ENCODE measurements at places on chromosomes 2 and 18.

- no peak for DNase-seq
- H3K4me1 ChIP-seq: no peaks in the 10 kb centered on the region
- H3K36me3 ChIP-seq: peaks cover 12% of the 10 kb centered on the region
- no peaks in the 10 kb centered on the region for H3K27me3 ChIP-seq
Measured at GRCh38 chr2:8856176-8856575, 18.8 kb upstream of the KIDINS220 start.

- H3K27me3 ChIP-seq: no peaks in the 10 kb centered on the region
- DNase-seq: no peak
- H3K36me3 ChIP-seq: peaks cover under 1% of the 10 kb centered on the region
- peaks cover 14% of the 10 kb centered on the region for H3K4me1 ChIP-seq
Measured at GRCh38 chr2:69890881-69891280, 2.9 kb upstream of the SNRNP27 start.

DNA sequence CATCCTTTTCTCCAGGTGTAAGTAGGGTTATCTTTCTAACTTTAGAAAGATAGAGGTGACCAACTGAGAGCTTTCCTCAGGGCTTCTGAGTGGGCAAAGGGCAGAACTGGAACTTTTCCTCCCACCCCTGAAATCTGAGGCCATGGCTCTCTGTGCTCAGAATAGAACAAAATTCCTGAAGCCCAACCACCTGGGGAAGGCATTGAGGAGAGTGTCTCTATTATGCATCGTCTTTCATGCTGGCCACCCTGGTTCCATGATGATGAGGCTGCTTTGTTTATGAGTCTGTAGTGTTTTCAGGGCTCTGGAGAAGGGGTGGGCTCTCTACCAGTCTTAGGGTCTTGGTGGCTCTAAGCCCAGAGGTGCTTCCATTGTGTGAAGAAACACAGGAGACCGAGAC lies 30.7 kb upstream of the IL1R1 start:
- DNase-seq: no peak
- H3K27ac ChIP-seq: no peak overlapping the region
- H3K36me3 ChIP-seq: no peaks in the 10 kb centered on the region

DNA sequence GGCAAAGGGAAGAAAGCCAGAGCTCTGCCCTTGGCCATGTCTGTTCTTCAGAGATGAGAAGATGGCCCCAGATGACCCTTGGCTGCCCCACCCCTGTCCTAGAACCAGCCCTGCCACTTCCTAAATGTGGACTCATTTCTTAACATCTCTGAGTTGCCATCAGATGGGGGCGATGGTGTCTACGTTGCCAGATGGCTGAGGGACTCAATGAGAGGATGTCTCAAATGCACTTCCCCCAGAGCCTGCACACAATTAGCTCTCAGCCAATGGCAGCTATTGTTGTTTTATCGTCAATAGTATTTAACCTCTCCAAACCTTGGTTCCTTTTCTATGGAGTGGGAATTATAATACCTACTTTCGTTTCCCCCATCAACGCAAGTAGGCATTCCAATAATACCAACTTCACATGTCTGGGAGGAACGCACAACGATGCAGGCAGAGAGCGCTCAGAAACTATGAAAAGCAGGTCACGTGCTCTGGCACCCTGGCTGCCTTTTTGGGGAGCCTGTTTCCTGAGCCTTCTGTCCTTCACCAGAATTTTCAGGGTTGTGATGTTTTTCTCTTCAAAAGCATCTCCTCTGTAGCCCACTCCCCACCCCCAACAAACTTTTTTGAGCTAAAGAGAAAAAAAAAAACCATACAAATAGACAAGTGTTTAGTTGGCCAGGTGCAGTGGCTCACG lies 100.3 kb downstream of the MCFD2 start:
- H3K27ac ChIP-seq: no peak overlapping the region
- DNase-seq: no peak
- no peak overlapping the region for H3K4me3 ChIP-seq
- no peaks in the 10 kb centered on the region for H3K36me3 ChIP-seq
- H3K27me3 ChIP-seq: no peaks in the 10 kb centered on the region

DNA sequence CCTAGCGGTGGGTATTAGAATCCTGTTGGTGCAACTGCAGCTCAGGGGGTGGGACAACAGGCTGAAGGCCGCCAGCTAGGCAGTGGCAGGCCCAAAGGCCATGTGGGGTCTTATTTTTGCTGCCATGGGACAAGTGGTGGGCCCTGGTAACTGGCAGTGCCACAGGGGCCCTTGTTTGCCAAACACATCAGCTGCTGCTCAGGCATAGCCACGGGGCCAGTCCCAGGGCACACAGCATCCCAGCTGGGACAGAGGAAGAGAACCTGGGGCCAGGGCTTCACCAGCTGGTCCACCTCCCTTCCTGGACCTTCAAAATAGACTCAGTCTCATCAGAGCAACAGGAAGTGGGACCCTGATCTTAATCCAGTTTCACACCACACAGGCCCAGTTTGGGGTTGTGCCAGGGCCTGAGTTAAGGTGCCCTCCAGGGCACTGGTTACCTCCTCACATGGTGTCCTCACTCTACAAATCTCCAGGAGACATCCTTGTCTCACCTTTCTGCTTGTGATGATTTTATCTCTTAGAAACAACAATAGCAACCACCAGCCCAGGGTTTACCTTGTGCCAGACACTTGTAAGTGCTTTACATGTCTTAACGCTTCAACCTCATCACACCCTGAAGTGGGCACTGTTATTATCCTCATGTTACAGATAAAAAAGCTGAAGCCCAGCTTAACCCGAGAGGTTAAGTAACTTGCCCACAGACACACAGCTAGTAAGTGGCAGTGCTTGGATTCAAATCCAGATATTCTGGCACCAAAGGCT lies 98.5 kb downstream of the GYPC start:
- no peaks in the 10 kb centered on the region for H3K36me3 ChIP-seq
- H3K27me3 ChIP-seq: no peaks in the 10 kb centered on the region
- no peak overlapping the region for H3K27ac ChIP-seq
- H3K4me1 ChIP-seq: no peaks in the 10 kb centered on the region
- H3K4me3 ChIP-seq: no peak overlapping the region

DNA sequence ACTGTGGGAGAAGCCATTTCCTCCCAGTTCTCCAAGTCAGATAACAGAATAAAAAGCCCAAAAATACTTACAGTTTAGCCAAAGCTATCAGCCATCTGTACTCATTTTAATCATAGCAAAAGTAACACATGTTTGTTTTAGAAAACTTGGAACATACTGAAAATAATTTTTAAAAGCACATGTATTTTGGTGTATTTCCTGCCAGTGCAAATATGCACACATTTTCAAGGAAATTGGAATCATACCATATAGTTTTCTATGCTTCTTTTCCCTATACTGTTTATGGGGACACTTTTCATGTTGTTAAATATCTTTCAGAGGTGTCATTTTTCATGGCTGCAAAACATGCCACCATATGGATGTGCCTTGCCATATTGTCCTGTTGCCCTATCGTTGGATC lies 51.2 kb downstream of the BOD1L2 start:
- no peaks in the 10 kb centered on the region for H3K4me1 ChIP-seq
- no peaks in the 10 kb centered on the region for H3K27me3 ChIP-seq
- H3K36me3 ChIP-seq: no peaks in the 10 kb centered on the region
- no peak overlapping the region for H3K27ac ChIP-seq

- no peaks in the 10 kb centered on the region for H3K36me3 ChIP-seq
- DNase-seq: no peak
- no peak overlapping the region for H3K27ac ChIP-seq
- no peaks in the 10 kb centered on the region for H3K27me3 ChIP-seq
- no peaks in the 10 kb centered on the region for H3K4me1 ChIP-seq
- H3K4me3 ChIP-seq: no peak overlapping the region
Measured at GRCh38 chr2:88654714-88655113, 27.4 kb upstream of the EIF2AK3 start.

- H3K27ac ChIP-seq: no peak overlapping the region
- H3K4me1 ChIP-seq: no peaks in the 10 kb centered on the region
- H3K27me3 ChIP-seq: no peaks in the 10 kb centered on the region
- no peak for DNase-seq
Measured at GRCh38 chr18:38693104-38693503, 1127.5 kb upstream of the CELF4 start.

GRCh38 chr2:132621131-132621875 lies 48.7 kb downstream of the LYPD1 start:
- no peaks in the 10 kb centered on the region for H3K27me3 ChIP-seq
- H3K27ac ChIP-seq: no peak overlapping the region
- no peaks in the 10 kb centered on the region for H3K36me3 ChIP-seq
- peaks cover 26% of the 10 kb centered on the region for H3K4me1 ChIP-seq
- no peak for DNase-seq
- H3K4me3 ChIP-seq: no peak overlapping the region

GRCh38 chr2:219020604-219021365 lies 20.5 kb downstream of the CFAP65 start:
- no peak overlapping the region for H3K4me3 ChIP-seq
- no peak overlapping the region for H3K27ac ChIP-seq

DNA sequence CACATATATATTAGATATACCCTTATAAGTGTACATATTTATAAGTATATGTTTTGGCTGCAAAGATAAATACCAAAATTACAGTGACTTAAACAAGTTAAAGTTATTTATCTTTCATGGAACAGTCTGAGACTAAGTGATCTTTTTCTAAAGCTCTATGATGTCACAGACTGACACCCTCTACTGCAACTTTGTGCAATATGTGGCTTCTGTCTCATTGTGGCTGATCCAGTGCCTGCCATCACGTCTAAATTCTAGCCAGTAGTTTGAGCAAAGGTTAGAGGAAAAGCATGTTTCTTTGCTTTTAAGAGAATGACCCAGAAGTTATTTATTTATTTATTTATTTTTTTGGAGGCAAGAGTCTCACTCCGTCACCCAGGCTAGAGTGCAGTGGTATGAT lies 13.8 kb upstream of the GATA6 start:
- H3K4me3 ChIP-seq: no peak overlapping the region
- H3K27ac ChIP-seq: no peak overlapping the region
- H3K4me1 ChIP-seq: no peaks in the 10 kb centered on the region
- H3K36me3 ChIP-seq: no peaks in the 10 kb centered on the region
- peaks cover 11% of the 10 kb centered on the region for H3K27me3 ChIP-seq

DNA sequence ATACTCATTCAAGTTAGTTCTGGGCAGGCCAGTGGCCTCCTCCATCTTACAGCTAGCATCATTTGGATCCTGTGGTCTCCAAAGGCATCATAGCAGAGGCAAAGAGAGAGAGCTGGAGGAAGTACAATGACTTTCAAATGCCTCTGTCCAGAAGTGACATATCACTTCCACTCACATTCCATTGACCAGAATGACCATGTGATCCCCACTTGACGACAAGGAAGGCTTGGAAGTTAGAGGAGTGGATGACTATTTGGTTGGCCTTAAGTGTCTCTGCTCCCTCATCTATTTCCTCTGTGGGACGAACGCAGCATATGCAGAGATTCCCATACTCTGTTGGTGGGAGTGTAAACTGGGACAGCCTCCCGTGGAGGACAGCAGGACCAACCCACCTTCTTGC lies 27.8 kb upstream of the MLPH start:
- H3K4me1 ChIP-seq: no peaks in the 10 kb centered on the region
- H3K27me3 ChIP-seq: no peaks in the 10 kb centered on the region
- no peak overlapping the region for H3K4me3 ChIP-seq
- H3K27ac ChIP-seq: no peak overlapping the region
- DNase-seq: no peak
- H3K36me3 ChIP-seq: no peaks in the 10 kb centered on the region

- no peaks in the 10 kb centered on the region for H3K27me3 ChIP-seq
- H3K27ac ChIP-seq: peak overlapping the region; percentile 91
- H3K4me1 ChIP-seq: peaks cover 56% of the 10 kb centered on the region
- peak; percentile 96 for DNase-seq
- no peaks in the 10 kb centered on the region for H3K36me3 ChIP-seq
Measured at GRCh38 chr2:134739879-134740301, 21.1 kb upstream of the TMEM163 start.
